ENCODE measurements at places on chromosomes 2 and 18.

DNA sequence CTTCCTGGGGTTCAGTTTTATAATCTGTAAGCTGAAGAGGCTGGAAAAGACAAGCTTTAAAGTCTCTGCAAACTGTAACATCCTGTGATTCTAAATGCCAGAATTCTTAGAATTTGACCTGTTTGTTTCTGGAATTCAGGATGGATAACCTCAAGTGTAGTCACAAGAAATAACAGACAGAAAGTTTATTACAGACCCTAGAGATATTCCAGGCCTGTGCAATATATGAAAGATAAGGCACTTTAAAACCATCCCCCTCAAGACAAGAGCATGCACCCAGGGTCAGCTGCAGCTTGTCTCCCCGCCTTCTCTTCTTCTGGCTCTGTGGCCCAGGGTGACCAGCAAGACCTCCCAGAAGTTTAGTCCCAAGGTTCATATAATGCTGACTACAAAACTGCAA lies 298.7 kb upstream of the ACVR2A start:
- no peak for DNase-seq

- DNase-seq = no peak
Observed at GRCh38 chr18:5132987-5133386, 64.1 kb downstream of the AKAIN1 start.

DNA sequence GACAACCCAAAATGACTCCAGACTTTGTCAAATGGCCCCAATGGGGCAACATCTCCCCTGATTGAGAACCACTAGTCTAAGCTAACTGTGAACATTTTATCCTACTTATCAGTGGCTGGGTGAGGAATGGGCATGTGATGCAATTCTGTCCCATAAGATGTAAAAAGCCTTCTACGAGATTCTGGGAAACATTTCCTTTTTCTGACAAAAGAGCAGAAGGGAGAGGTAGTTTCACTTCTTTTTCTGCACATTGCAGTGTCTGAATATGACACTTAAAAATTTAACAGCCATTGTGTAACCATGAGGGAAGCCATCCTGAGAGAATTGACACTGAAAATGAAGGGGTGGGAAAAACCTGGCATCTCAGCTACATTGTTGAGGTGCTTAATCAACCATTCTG lies 17.3 kb upstream of the MARCHF4 start:
- no peak for DNase-seq

- DNase-seq = no peak
Observed at GRCh38 chr18:79371561-79372121, 24.1 kb upstream of the NFATC1 start.

DNA sequence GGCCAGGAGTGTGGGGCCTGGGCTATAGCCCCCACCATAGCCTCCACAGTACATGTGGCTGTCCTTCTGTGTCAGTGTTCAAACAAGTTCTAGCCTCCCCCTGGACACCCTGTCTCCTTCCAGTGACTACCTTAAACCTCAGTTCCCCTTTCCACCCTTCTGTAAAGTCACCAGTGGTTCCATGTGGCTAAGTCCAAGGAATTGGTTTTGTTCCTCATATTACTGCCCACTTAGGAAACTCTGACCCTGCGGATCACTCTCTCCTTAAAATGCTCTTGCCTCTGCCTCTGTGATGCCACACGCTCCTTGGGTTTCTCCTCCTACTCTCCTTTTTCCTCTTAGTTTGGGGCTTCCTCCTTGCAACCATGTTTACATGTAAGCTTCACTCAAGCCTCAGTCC lies 27.8 kb upstream of the REL start:
- DNase-seq = no peak
